ENCODE measurements at places on chromosomes 16 and 17. TPM values are rescaled to one million over a fixed set of nuclear protein-coding genes. Genes with fewer than 3 reads are reported as not detected.

Gene C1QTNF8
- 0.05 TPM for polyA plus RNA-seq

Gene CTRB1
- 0.78 TPM for polyA plus RNA-seq

Gene MYH1
- 0.23 TPM for polyA plus RNA-seq

Gene CLEC19A
- polyA plus RNA-seq = 0.09 TPM

Gene MGAT5B
- polyA plus RNA-seq = 1.0 TPM

All from thymus (tissue), 14 donors.